ENCODE measurements at places on chromosomes 6 and 20.

DNA sequence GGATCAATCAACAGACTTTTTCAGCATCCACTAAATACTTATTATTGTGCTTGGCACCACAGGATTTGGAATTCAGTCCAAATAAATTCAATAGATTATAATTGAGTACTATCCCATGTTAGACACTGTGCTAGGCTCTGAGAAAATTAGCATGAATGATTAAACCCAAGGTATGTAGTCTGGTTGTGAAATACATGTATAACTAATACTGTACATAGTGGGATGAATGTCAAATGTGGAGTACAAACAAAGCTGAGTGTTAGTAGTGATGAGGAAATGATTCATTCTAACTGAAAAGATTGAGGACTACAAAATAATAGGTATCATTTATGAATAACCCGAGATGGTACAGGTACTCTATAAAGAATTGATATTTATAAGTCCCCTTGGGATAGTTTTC, 111.9 kb upstream of the FLRT3 start:
- no peak for DNase-seq

DNA sequence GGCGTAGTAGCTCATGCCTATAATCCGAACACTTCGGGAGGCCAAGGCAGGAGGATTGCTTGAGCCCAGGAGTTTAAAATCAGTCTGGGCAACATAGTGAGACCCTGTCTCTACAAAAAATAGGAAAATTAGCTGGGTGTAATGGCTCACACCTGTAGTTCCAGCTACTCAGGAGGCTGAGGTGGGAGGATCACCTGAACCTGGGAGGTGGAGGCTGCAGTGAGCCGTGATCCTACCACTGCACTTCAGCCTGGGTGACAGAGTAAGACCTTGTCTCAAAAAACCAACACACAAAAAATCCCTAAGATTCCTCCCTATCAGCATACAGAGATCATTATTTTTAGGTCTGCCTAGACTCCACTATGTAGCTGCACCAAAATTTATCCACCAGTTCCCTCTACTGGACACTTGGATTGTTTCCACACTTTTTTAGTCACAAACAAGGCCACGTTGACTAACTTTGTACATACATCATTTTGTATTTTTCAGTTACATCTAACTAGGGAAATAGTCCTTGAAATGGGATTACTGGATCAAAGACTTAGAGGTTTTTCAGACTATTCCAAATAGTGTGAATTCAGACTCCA, 3.6 kb upstream of the PHF1 start:
- DNase-seq = no peak

DNA sequence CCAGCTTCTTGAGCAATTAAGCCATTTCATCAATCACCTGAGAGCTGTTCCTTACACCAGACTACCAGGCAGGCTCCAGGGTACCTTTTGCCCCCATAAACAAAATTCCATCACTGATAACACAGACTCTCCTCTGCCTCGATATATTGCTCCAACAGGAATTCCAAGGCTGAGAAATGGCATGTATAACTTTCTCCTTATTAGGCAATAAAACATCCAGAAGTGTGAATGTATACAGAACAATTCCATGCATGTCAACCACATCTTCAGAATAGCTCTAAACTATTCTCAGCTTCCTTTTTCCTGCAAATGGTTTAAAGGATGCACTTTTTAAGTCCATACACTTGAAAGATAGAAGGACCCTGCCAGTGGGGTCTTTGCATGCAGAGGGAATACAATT, 73.8 kb downstream of the EDN3 start:
- no peak for DNase-seq

- no peak for DNase-seq
These were observed 26.1 kb downstream of the SCP2D1 start for GRCh38 chr20:18839507-18840247.

GRCh38 chr6:24600903-24601302, 45.1 kb downstream of the KIAA0319 start:
- no peak for DNase-seq

DNA sequence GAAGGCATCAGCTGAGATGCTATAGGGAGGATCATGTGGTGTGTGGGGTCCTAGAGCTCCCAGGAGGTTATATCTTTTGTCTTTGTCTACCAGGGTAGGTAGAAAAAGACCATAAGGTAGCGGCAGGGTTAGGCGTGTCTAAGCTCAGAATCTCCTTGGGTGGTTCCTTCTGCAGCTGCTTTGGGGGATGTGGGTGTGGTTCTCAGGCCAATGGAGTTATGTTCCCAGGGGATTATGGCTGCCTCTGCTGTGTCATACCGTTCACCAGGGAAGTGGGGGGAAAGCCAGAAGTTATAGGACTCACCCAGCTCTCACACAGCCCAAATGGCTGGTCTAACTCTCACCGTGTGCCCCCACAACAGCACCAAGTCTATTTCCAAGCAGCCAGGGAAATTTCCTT, 107.4 kb upstream of the ADGRB3 start:
- no peak for DNase-seq

- no peak for DNase-seq
These were observed 9.7 kb downstream of the NOL7 start for GRCh38 chr6:13624871-13625288.

- DNase-seq = no peak
These were observed 55.1 kb downstream of the STMND1 start for GRCh38 chr6:17156966-17157365.

DNA sequence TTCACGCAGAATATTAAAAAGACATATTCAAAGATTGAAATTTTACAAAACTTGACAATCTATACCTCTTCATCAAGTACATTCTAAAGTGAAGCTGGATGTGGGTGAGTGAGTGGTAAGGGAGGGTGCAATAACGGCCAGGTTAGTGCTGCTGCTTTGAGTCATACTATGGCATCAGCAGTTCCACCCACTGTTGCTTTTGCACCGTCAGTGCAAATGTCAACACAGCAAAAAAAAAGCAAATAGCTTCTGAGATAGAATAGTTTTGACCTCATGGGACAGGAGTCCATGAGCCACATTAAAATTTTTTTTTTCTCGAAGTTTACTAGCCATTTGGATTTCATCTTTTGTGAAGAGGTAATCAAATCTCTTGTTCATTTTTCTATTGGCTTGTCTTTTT, 31.8 kb downstream of the PSMF1 start:
- no peak for DNase-seq

DNA sequence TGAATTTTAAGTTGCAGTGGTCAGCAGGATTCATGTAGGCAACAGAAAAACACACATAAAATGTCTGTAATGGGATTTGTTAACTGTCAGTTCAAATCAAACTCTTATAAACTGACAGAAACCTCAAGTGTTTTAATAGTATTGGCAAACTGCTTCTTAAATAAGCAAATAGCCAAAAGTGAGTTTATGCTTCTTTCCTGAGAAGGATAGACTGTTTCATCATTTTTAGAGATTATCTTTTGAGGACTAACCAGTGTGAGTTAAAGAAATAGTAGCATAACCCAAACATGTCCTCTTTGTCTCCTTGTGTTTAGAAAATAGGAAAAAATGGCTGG, 68.0 kb downstream of the AIG1 start:
- no peak for DNase-seq

- DNase-seq = peak; percentile 37
These were observed 1.4 kb downstream of the FYN start for GRCh38 chr6:111871725-111872400.

DNA sequence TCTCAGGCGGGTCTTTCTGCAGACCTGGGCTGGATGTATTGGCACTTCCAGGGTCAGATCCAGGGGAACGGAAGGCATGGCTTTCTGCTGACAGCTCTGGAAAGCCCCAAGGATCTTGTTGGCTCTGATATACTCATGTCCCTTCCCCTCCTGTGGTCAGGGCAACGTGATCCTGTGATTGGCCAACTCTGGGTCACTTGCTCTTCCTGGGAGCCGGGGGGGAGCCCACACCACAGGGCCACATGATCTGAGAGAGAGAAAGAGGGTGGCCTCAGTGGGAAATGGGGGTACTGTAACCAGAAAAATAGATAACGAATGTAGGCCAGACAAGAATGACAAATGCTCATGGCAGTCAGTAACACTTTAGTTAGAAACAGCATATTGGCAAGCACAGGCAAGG, 223.0 kb downstream of the NFATC2 start:
- DNase-seq = no peak

DNA sequence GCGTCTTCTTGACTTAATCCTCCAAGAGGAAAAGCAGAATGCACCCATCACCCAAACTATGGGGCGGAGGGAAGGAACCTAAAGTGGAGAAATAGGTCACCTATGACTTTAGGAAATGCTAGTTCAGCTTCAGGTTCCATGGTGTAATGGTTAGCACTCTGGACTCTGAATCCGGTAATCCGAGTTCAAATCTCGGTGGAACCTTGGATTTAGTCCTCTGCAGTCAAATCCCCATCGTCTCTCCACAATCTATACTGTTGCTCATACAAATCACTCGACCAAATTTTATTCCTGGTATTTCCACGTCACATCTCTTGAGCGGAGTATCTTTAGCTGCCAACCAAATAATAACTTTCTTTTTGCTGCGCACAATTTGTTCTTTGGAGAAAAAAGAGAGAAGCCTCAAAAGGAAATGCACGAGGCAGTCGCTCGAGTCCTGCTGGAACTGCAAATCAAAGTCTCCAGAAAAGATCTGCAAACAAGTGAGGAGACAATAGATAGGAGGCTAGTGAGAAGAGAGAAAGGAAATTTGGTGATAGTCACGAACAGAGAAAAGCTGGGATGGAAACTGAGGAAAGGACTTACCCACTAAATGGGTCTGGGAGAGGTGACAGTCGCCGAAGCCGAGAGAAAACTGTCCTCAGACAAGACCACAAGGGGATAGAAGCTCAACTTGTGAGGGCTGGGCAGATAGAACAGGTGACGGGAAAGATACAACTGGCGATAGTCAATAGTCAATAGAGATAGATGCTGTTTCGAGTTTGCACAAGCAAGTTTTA, 16.6 kb downstream of the POM121L2 start:
- DNase-seq = no peak

DNA sequence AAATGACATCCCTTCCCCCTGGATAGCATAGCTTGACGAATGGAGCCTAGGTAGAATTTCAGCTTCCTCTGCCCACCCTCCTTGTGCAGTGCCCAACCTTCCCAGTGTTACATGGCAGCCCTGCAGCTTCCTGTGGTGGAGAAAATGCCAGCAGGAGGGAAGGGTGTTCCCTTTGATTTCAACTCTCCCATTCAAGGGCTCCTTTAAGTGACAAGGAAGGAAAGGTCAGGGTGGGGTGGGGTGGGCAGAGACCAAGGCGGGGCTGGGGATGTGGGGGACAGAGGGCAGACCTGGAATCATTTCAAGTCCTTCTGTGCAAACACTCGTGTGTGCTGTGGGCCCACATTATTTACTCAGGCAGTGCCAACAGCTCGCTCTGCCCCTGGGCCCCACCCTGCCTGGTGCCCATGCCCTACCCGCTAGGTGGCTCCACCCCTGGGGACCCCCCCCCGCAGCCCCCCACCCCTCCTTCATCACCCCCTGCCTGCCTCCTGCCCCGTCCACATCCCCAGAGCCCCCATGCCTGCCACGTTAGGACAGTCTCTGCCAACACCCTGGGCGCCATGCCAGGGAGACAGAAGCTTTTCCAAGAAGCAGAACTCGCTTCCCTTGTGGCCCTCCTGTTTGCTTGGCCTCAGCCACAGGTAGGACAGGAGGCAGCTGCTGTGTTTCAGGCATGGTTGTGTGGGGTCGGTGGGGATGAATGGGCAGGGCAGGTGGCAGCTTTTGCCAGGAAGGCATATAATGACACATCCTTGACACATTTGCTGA, 9.4 kb downstream of the SPDEF start:
- no peak for DNase-seq

DNA sequence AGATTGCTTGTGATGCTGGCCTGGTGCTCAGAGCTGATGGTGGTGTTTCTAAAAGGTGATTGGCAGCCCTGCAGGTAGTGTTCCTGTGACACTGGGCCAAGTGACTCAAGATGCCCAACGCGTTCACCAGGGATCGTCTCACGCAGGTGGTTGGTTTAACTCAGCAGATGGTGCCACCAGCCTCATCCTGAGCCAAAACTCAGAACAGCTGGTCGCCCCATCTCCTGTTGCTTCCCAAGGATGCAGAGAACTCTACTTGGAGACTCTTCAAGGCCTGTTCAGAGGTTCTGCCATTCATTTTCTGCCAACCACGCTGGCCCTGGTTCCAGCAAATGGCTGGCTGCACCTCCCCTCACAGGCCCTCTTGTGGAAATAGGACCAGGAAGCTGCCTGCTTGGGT, 394.4 kb downstream of the CDH26 start:
- DNase-seq = no peak

DNA sequence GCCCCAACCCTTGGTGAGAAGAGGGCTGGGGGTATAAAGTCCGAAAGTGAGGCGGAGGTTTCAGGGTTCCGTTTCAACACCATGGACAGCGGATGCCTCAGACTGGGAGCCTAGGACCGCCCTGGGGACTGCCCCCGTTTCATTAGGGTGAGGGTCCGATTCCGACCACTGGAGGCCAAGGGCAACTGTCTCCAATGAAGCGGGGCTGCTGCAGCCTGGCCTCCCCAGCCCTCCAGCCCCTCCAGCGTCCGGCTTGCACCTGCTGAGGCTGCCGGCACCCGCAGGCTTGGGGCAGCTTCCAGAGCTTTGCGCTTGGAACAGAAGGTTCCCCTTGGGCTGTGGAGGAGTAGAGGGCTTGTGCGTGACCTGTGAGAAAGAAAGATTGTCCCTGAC, 39.9 kb downstream of the YTHDF1 start:
- DNase-seq = no peak

- no peak for DNase-seq
These were observed 88.4 kb upstream of the BMP2 start for GRCh38 chr20:6679086-6679485.

DNA sequence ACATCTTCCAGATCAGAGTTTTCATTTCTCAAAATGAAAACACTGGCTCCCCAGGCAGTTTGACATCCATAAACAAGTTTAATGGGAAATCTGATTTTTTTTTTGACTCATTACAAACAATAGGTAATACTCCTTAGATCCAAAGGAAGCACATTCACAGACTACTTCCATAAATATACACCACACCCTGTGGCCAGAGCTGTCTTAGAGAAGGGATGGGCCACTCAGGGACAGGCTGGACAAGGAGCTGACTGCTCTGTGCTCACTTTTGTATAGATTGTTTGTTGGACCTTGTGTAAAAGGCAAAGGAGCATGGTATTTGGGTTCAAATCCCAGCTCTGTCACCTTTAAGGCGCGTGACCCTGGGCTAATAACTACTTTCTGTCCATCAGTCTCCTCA, 12.8 kb upstream of the DDO start:
- no peak for DNase-seq

DNA sequence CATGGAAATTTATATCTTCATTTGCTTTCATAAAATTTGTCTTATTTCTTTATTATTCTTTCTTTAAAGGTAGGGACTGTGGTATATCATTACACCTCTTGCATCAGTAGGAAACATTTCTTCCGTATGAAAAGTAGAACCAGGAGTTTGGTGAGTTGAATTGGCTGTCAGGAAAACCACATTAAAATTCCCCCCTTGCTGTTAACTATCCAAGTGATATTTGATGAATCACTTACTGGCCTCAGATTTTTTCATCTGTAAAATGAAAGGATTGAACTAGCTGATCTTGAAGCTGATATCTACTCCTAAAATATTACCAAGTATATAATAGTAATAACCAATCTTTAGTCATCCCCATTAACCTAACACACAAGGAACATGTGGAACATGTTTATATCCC, 460.9 kb downstream of the GJA1 start:
- DNase-seq = no peak

- no peak for DNase-seq
These were observed 55.5 kb downstream of the ARID1B start for GRCh38 chr6:156832669-156833068.

- DNase-seq = no peak
These were observed 370.2 kb downstream of the UTRN start for GRCh38 chr6:144655376-144655775.
